ENCODE measurements at places on chromosomes 12 and 14. TPM values are rescaled to one million over a fixed set of nuclear protein-coding genes. Genes with fewer than 3 reads are reported as not detected.

BATF gene
- total RNA-seq, result 0.51 TPM

AP5M1 gene
- 15.2 TPM for total RNA-seq

NABP2 gene
- total RNA-seq, result 25.9 TPM

PRH2 gene
- total RNA-seq, result not detected

ALKBH2 gene
- total RNA-seq, result 28.0 TPM

AKAP5 gene
- 0.17 TPM for total RNA-seq

TAS2R7 gene
- total RNA-seq, result not detected

LGR5 gene
- not detected for total RNA-seq

SLC15A4 gene
- 37.2 TPM for total RNA-seq

SMARCC2 gene
- 70.8 TPM for total RNA-seq

DNA sequence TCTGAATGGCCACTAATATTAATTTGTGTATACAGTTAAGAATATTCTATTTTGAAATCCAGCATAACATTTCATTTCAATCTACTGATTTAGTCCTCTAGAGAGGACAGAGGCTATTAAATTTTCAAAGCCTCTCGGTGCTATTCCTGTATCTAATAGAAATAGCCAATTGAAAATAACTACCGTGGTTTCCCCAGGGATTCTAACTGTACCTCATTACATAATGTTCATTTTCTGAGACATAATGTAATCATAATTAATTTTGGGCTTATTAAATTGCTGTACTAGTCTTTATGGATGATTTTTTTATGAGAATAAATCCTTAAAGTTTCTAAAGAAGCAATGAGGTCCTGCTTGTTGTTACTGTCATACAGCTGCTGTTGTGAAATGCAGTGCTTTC lies 38.6 kb upstream of the ACSS3 start:
- no peak for DNase-seq

DNA sequence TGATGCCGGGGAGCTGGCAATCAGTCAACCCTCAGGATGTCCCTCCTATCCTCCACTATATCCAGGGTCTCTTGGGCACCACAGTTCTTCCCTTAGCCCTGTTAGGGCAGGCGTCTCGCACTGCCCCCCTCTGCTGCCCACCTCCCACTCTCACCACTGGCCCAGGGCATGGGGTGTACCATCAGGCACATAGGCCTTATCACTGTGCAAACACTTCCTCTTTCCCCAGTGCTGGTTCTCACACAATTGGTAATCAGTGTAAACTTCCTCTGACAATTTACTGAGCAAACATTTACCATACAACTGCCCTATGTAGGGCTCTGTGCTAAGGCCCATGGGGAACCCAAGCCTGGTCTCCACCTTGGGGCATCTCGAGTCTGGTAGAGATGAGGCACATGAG lies 20.1 kb upstream of the TMED10 start:
- no peak for DNase-seq

GRCh38 chr14:100692256-100692655 lies 34.4 kb upstream of the DLK1 start:
- no peak for DNase-seq

- peak; percentile 51 for DNase-seq
Observed at GRCh38 chr14:61140271-61140670, 140.9 kb downstream of the TMEM30B start.

Measured in fibroblast of lung (primary cell).